ENCODE measurements at places on chromosomes 7 and 10. TPM values are rescaled to one million over a fixed set of nuclear protein-coding genes. Genes with fewer than 3 reads are reported as not detected.

DNA sequence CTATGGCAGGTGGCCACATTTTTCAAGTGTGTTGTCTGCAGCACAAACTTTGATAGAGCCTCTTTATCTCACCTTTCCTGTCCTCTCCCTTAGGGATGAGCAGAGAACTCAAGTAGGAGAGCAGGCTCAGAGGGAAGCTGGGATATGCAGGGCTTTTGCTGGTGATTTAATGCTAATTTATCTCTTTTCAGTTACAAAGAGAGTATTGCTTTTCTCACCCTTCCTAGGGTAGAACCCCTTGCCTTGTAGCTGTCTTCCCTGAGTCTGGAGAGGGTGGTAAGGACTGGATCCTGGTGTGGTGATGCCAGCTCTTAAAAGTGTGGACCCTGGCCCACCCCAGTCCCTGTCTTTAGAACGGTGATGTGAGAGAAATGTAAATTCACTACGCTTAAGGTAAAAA lies 1061.4 kb downstream of the TYW1 start:
- DNase-seq: no peak

- no peak for DNase-seq
Observed at GRCh38 chr7:140674899-140675701, 2.4 kb downstream of the ADCK2 start.

GRCh38 chr10:5036511-5036910 lies 32.9 kb upstream of the AKR1C2 start:
- no peak for DNase-seq

DNA sequence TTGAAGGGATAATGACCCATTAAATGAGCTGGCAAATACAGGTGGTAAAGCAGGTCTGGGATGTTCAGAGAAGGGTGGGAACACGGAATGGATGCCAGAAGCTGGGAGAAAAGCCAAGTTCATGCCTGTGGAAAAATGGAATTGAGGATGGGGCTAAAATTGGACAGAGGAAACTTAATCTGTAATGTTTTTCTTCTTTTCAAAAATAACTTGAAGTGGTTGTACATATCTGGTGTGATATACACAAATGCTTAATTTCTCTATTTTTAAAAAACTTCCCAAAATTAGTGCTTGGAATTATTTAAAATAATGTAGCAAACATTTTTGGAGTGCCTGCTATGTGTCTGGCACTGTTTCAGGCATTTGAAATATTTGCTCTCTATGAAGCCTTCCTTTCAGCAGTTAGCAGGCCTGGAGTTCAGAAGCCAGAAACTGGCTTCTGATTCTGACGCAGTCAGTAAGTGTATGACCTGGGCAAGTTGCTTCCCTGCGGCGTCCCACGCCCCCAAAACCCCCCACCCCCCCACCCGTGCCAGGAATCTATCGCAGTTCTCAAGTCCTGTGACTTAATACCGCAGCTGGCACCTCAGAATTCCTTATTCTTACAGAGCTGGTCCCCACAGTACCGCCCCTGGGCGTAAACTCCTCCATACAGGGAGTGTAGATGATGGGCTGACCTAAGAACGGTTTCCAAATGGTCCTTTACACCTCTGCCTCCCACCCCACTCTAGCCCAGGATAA lies 828 bp upstream of the MALSU1 start:
- no peak for DNase-seq

- peak; percentile 71 for DNase-seq
Observed at GRCh38 chr10:3107426-3107961, 40.1 kb downstream of the PFKP start.

- no peak for DNase-seq
Observed at GRCh38 chr10:86366033-86366901, at the start of gene GRID1. Gene GRID1, minus strand, starts transcription at chr10:86366795.

DNA sequence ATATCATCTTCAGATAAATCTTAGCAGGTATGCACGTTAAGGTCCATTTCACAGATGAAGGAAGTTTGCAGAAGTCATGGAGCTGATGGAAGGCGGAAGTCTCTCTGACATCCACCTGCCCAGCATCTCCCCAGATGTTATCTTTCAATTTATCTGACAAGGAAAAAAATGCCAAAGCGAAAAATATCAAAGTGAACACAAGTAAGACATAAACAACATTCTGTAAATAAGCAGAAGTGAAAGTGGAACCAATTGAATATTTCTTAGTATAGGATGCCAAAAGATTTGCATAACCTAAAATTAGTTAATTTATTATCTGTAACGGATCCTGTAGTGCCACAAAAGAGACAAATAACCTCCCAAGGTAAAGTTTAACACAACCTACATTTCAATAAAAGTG lies 73.6 kb upstream of the NEBL start:
- no peak for DNase-seq

DNA sequence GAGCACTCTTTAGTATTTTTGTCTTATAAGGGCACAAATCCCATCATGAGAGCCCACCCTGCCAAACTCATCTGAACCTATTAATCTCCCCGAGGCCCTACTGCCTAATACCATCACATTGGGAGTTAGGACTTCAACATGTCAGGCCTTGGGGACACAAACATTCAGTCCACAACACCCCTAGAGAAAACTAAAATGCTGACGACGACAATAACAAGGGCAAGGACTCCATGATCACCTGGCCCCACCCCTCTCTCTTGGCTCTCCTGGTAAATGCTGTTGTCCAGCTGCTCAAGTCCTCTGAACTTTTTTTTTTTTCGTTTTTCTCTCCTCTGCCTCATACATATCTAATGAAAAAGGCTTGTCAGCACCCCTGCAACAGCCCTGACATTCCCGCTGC lies 118.8 kb upstream of the MKI67 start:
- DNase-seq: no peak

- no peak for DNase-seq
Observed at GRCh38 chr7:132672200-132672990, 96.1 kb upstream of the PLXNA4 start.

GRCh38 chr10:128384831-128385230 lies 258.6 kb upstream of the MKI67 start:
- DNase-seq: no peak

DNA sequence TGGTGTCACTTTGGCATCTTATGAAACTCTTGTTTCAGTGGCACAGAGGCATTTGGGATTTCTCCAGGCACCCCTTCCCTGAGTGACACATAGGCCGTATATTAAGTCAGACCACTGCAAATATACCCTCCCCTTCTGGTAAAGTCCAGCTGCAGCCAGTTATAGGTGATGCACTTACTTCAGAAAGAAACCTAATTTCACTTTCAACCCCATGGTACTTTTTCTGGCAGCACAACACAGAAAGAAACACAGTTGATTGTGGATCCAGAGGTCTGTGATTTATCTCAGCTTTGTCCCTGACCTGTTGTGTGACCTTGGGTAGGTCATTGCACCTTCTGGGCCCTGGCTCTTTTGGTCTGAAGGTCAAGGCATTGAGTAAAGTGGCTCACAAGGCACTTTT lies 173.2 kb downstream of the BUB3 start:
- DNase-seq: no peak

- DNase-seq: no peak
Observed at GRCh38 chr10:130782467-130782866, 529.1 kb downstream of the TCERG1L start.

- DNase-seq: no peak
Observed at GRCh38 chr7:68485253-68485917, 1112.9 kb upstream of the AUTS2 start.

DNA sequence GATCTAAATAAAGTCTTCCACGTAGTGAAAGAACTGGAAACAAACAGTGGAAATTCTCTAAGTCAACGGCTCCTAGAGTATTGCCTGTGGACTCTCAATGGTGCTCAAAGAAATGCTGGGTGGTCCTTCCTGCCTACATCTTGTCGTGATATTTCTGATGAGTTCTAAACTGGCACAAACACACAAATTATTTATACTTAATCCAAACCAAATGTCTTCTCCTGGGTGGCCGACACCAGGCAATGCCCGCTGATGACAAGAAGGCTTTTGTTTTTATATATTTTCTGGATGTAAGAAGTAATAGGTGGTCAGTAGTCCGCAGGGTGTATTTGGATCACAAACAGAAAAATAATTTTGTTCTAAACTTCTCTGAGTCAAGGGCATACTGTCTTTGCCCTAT lies 178.7 kb downstream of the GFRA1 start:
- DNase-seq: no peak

- no peak for DNase-seq
Observed at GRCh38 chr7:3371601-3372000, 70.5 kb downstream of the SDK1 start.

GRCh38 chr10:130542761-130543160 lies 406.6 kb downstream of the GLRX3 start:
- no peak for DNase-seq

DNA sequence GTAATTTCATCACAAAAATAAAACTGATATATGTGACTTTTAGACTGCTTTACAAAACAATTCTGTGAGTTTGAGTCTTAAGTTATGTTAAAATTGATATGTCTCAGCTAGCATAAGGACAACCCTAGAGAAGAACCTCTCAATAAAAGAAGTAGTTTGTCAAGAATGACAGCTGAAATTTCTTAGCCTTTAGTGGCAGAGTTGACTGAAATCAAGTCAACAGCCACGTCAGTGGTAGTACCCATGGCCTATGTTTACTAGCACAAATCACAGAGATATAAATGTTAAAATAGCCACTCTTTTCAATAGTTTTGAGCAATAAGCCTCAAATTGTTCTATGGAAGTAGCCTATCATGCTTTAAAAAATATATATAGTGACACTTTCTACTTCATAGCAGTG lies 138.9 kb upstream of the FERD3L start:
- DNase-seq: no peak

GRCh38 chr7:64101943-64102655 lies 56.9 kb downstream of the ZNF727 start:
- no peak for DNase-seq

- no peak for DNase-seq
Observed at GRCh38 chr7:76048668-76048988, 722 bp downstream of the MDH2 start.

DNA sequence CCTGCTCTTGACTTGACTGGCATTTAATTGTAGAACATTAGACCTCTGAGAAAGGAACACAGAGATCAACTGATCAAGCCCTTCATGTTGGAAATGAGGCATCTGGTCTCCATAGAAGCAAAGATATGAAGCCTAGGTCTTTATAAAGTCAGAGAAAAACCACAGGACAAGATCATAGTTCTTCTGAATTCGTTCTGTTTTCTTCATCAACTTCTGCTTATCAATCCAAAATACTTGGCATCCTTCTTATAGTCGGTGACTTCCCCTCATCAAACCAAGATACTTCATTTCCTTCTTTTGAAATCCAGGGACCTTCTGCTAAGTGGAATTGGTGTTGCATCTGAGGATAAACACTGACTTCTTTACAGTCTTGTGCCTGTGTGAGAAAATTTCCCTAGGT lies 77.1 kb upstream of the PRKCQ start:
- no peak for DNase-seq

GRCh38 chr7:116500078-116500853 lies 728 bp downstream of the CAV2 start:
- peak; percentile 49 for DNase-seq

DNA sequence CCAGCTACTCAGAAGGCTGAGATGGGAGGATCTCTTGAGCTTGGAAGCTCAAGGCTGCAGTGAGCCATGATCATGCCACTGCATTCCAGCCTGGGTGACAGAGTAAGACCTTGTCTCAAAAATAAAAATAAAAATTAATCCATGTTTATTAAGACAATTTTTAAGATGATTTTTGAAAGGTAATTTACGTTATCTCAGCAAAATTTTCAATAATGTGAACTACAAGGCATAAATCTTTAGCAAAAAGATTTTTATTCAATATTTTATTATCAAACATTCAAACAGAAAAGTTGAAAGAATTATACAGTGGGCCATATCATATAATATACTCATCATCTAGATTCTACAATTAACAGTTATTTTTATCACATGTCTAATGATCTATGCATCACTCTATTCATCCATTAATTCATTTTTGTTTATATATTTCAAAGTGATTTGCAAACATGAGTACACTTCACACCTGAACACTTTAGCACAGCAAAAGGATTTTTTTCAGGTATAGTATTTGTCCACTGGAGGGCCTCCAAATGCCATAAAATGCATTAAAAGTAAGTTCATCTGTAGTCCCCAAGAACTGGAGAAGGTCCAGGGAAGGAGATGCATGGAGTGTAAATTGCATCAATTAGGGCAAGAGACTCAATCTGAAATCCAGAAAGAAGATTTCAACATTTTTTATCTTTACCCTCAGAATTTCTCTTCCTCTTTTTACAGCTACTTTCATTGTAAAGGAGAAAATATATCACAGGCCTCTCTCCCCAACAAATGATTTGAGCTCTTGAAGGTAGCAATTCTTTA lies 38.6 kb upstream of the RSBN1L start:
- no peak for DNase-seq

DNA sequence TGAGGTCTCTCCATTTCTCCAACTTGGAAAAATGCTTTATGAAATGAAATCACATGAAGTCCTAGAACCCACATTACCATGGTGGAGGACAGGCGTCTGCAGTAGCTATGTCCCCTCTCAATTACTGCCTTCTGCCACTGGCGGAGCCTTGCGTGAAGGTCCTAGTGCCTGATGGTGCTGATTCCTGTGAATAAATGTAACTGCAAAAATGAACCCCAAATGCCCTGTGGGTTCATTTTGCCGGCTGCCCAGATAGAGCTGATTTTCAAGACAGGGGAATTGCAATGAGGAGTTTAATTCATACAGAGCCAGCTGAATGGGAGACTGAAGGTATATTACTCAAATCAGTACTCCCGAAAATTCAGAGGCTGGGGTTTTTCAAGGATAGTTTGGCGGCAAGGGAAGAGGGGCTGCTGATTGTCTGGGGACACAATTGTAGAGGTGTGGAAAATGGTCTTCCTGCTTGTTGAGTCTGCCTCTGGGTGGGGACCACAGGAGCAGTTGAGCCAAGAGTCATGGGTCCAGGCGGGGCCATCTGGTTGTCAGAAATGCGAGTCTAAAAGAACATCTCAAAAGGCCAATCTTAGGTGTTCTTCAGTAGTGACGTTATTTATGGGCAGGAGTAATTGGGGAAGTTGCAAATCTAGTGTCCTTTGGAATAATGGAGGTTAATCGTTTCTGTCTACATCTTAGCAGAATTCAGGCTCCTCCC lies 13.5 kb downstream of the PRF1 start:
- no peak for DNase-seq

- DNase-seq: no peak
Observed at GRCh38 chr10:35059481-35059880, 30.7 kb downstream of the CUL2 start.

GRCh38 chr10:91513598-91514424 lies 103.7 kb downstream of the HECTD2 start:
- DNase-seq: no peak

Gene ADRA2A
- 0.74 TPM for total RNA-seq

Gene GCK
- 2.3 TPM for total RNA-seq

Gene PDE6C
- total RNA-seq: not detected

Gene ZNF853
- total RNA-seq: 8.8 TPM

Gene PNLIPRP2
- total RNA-seq: not detected

Gene ABHD11
- total RNA-seq: 22.9 TPM

Gene EBLN1
- not detected for total RNA-seq

Gene FZD8
- total RNA-seq: 5.0 TPM

Gene AKR1C8
- not detected for total RNA-seq

Gene SPDYE8
- not detected for total RNA-seq

Gene COL26A1
- not detected for total RNA-seq

Gene BUB3
- total RNA-seq: 27.1 TPM

Gene CH25H
- 0.76 TPM for total RNA-seq

Gene AGR2
- not detected for total RNA-seq

Data from heart right ventricle (tissue), 16 donors.